Subcutaneous preadipocyte (primary cell): ENCODE measurements at places on chromosomes 3 and 15. TPM values are rescaled to one million over a fixed set of nuclear protein-coding genes. Genes with fewer than 3 reads are reported as not detected.

The TKT gene
- 507 and 636 TPM in 2 replicates for total RNA-seq

The LYZL4 gene
- not detected in 2 replicates for total RNA-seq

The SLC24A5 gene
- total RNA-seq: not detected in 2 replicates

The ZBBX gene
- not detected in 2 replicates for total RNA-seq

The GOLGA6D gene
- not detected in 2 replicates for total RNA-seq

The SYNPR gene
- not detected in 2 replicates for total RNA-seq

The XCR1 gene
- total RNA-seq: not detected in 2 replicates

The GRIP2 gene
- not detected in 2 replicates for total RNA-seq

The SOX14 gene
- total RNA-seq: not detected in 2 replicates

The CERS3 gene
- not detected in 2 replicates for total RNA-seq

The CTXN2 gene
- total RNA-seq: not detected in 2 replicates

The ITIH1 gene
- not detected in 2 replicates for total RNA-seq

The CPN2 gene
- total RNA-seq: not detected in 2 replicates

The FSTL1 gene
- total RNA-seq: 920 and 1,034 TPM in 2 replicates

The GP5 gene
- total RNA-seq: under 0.01 TPM in 1 of 2 replicates, not detected in the other

The NR2C2 gene
- 19.5 and 26.8 TPM in 2 replicates for total RNA-seq

The RPUSD3 gene
- 37.1 and 44.2 TPM in 2 replicates for total RNA-seq

The SHC4 gene
- 0.39 and 0.73 TPM in 2 replicates for total RNA-seq

The C3orf80 gene
- total RNA-seq: under 0.01 and 0.20 TPM in 2 replicates

The UPK1B gene
- not detected in 2 replicates for total RNA-seq

The SHQ1 gene
- 17.6 and 23.9 TPM in 2 replicates for total RNA-seq

The DOCK3 gene
- under 0.01 and 0.20 TPM in 2 replicates for total RNA-seq

The CCR4 gene
- not detected in 2 replicates for total RNA-seq

The MAGEF1 gene
- total RNA-seq: 10.9 and 15.8 TPM in 2 replicates

The ASB14 gene
- not detected in 2 replicates for total RNA-seq

The TMED3 gene
- total RNA-seq: 81.3 and 87.8 TPM in 2 replicates

The GPR160 gene
- total RNA-seq: 0.37 and 0.39 TPM in 2 replicates
